HT-29 (cell line): ENCODE measurements at places on chromosomes 6 and 20. TPM values are rescaled to one million over a fixed set of nuclear protein-coding genes. Genes with fewer than 3 reads are reported as not detected.

The IL17F gene
- not detected in 2 replicates for total RNA-seq

The SPATS1 gene
- not detected in 2 replicates for total RNA-seq

DNA sequence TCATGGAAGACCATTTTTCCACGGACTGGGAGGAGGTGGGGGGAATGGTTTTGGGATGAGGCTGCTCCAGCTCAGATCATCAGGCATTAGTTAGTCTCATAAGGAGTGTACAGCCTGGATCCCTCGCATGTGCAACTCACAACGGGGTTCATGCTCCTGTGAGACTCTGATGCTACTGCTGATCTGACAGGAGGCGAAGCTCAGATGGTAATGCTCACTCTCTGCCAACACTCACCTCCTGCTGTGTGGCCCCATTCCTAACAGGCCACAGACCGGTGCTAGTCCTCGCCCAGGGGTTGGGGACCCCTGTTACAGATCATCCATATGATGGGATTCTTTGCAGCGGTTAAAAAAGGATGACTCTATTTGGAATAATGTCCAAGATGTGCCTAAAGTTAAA lies 27.6 kb upstream of the BMP7 start:
- no peak for DNase-seq

DNA sequence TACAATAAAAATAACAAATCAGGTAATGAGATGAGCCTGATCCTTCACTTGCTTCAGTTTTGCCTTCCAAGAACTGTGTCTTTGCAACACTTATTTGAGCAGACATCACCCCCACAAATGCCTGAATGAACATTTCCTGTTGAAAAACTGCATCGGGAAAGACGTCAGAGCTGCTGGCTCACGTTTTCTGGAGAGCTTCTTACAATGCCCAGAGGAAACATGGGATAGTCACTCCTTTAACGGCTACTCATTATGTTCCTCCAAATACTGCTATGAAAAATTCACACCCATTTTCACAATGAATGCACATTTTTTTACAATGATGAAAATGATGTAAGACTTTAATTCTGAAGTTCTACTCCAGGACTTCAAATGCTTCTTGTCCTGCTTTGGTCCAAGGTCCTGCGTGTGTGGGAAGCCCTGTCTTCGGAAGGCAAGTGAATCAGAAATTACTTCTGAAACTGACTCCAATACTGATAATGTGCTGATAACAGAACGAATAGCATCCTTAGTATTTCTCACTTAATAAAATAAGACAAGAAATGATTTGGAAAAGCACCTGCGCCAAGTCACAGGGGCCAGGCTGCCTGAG lies 238.0 kb downstream of the ANKRD60 start:
- no peak for DNase-seq

DNA sequence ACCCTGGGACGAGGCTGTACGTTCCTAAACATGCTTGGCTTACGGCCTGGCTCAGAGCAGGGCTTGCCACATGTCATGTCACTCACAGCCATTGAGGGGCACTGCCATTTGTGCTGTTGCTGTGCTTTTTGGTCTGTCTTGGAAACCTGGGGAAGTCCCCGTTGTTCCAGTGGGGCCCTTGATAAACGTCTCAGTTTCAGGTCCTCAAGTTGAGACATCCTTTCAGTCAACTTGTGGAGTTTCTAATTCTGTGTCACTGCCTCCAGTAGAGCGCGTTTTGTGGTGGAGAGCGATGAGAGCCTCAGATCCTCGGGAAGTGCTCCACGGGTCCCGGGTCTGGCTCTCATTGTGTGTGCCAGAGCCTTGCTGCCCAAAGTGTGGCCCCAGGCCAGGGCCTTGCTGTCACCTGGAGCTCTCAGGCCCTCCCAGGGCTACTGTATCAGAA lies 43.0 kb upstream of the CCR6 start:
- DNase-seq: no peak

DNA sequence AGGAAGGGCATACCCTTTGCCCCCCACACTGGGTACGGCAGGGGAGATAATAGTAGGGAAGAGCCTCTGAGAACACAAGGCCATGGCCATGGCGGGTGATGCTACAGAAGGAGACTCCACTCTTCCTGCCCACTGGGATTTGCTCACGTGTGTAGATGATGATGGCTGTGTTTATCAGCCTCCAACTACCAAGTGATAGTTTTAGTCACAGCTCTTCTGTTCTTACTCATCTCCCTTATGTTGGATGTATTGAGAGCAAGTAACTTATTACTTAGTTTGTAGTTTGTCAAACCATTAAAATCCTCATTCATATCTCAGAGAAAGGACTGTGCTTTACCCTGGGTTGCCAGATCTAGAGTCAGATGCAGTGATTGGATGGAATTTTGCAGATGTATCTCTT lies 66.0 kb downstream of the CDH26 start:
- no peak for DNase-seq
